Dermis microvascular lymphatic vessel endothelial cell (primary cell): ENCODE measurements at places on chromosomes 4 and X. TPM values are rescaled to one million over a fixed set of nuclear protein-coding genes. Genes with fewer than 3 reads are reported as not detected.

The FAM184B gene
- under 0.01 TPM in 1 of 2 replicates, not detected in the other for total RNA-seq

The TLR1 gene
- 5.3 and 6.1 TPM in 2 replicates for total RNA-seq

The STK32B gene
- total RNA-seq = 22.5 and 23.1 TPM in 2 replicates

The HSFX1 gene
- total RNA-seq = 0.26 and 0.63 TPM in 2 replicates

The UBA6 gene
- 80.9 and 89.8 TPM in 2 replicates for total RNA-seq

The STATH gene
- total RNA-seq = not detected in 2 replicates

The EDA gene
- 1.2 and 2.5 TPM in 2 replicates for total RNA-seq

The ZNF711 gene
- 3.5 and 6.8 TPM in 2 replicates for total RNA-seq

The RPS6KA6 gene
- 0.51 and 0.63 TPM in 2 replicates for total RNA-seq

The TKTL2 gene
- total RNA-seq = not detected in 2 replicates

The RASSF6 gene
- total RNA-seq = not detected in 2 replicates

The ESX1 gene
- total RNA-seq = under 0.01 and 0.13 TPM in 2 replicates

The C4orf51 gene
- not detected in 2 replicates for total RNA-seq

The HDX gene
- total RNA-seq = 4.1 and 6.1 TPM in 2 replicates

The PAK3 gene
- total RNA-seq = 1.2 and 1.3 TPM in 2 replicates

The HSFX3 gene
- not detected in 2 replicates for total RNA-seq

The ATP8A1 gene
- 9.9 and 66.1 TPM in 2 replicates for total RNA-seq

The TREX2 gene
- total RNA-seq = 2.3 and 7.6 TPM in 2 replicates

The XK gene
- total RNA-seq = under 0.01 TPM in 2 replicates

The SHOX gene
- not detected in 2 replicates for total RNA-seq

The TSPAN5 gene
- 71.4 and 89.8 TPM in 2 replicates for total RNA-seq

The DEFB131A gene
- not detected in 2 replicates for total RNA-seq

The USO1 gene
- total RNA-seq = 66.4 and 68.9 TPM in 2 replicates

The GUF1 gene
- 6.9 and 8.6 TPM in 2 replicates for total RNA-seq

The SCOC gene
- total RNA-seq = 34.8 and 37.6 TPM in 2 replicates

The MEPE gene
- not detected in 2 replicates for total RNA-seq

The KLHL13 gene
- 0.38 and 0.51 TPM in 2 replicates for total RNA-seq

The OTUD5 gene
- 22.1 and 32.1 TPM in 2 replicates for total RNA-seq

The FGF13 gene
- total RNA-seq = 20.4 and 25.7 TPM in 2 replicates

The JADE3 gene
- total RNA-seq = 8.5 and 12.8 TPM in 2 replicates

The SORBS2 gene
- 86.1 and 148 TPM in 2 replicates for total RNA-seq

The DCAF8L2 gene
- not detected in 2 replicates for total RNA-seq

The TEX13D gene
- not detected in 2 replicates for total RNA-seq

The CHST7 gene
- total RNA-seq = 31.1 and 61.7 TPM in 2 replicates

The RIPPLY1 gene
- total RNA-seq = not detected in 2 replicates

The ADAM29 gene
- not detected in 2 replicates for total RNA-seq

The EIF1AX gene
- 21.7 and 29.7 TPM in 2 replicates for total RNA-seq

The SLC9B1 gene
- total RNA-seq = 0.13 and 0.51 TPM in 2 replicates

The MFSD8 gene
- 12.3 and 14.4 TPM in 2 replicates for total RNA-seq

The CPXCR1 gene
- not detected in 2 replicates for total RNA-seq

The PLS3 gene
- total RNA-seq = 318 and 330 TPM in 2 replicates
